ENCODE measurements at places on chromosomes 1 and 21.
A peak's percentile ranks its signal among the peaks of the same experiment; 100 is the strongest.

GRCh38 chr21:39788383-39788782 is 43.4 kb downstream of the IGSF5 start:
- peak; percentile 79 for DNase-seq

GRCh38 chr21:41887667-41888066 is 8.5 kb upstream of the PRDM15 start:
- DNase-seq: no peak

DNA sequence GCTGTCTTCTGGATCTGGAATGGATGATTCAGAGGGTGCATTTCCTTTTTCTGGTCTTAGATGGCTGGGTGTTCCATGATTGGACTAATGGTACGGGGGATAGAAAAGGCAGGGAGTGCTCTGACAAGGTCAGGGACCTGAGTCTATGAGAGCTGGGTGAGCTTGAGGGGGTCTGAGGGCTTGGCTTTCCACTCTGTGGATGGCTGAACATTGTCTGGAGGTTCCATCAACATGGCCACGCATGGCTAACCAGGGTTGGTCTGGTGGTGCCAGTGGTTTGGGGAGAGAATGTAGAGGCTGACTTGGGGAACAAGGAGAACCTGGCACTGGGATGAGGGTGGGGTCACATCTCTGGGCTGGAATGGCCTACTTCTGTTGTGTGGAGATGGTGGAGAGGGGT is 41.5 kb upstream of the TSPAN2 start:
- DNase-seq: no peak

DNA sequence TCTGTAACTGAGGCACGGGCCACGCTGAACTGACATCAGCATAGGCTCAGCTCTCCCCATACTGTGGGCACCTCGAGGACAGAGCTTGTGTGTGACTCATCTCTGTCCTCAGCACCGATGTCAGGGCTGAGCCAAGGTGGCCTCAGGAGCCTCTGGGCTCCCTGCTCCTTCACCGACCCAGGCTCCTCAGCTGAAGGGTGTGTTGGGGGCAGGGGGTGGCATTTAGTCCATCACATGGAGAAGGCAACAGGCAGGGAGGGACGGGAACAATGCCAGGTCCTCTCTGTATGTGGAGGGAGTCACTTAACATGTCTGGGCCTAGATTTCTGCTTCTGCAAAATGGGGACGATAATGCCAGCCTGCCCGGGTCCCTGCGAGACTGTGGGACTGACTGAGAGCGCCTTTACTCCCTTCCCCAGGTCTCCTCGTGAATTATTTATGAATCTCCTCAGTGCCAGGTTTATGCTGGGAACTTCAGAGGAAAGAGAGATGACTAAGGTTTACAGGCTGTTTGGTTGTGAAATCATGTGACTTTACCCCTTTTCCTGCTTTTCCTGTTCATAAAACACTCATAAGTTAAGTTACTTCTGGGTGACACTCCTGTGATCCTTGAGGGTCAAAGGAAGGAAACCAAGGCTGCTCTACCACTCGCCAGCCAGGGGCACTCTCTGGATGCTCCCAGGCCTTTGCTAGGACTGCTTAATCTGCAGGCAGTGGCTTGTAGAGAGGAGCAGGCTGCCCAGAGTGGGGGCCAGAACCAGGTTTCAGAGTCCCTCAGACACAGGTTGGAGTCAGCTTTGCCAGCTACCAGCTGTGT is 16.2 kb downstream of the TTC39A start:
- no peak for DNase-seq

GRCh38 chr1:37332126-37332525 is 142.3 kb upstream of the ZC3H12A start:
- DNase-seq: no peak

- DNase-seq: no peak
These were observed 1.7 kb downstream of the OSCP1 start for GRCh38 chr1:36448530-36449056.

DNA sequence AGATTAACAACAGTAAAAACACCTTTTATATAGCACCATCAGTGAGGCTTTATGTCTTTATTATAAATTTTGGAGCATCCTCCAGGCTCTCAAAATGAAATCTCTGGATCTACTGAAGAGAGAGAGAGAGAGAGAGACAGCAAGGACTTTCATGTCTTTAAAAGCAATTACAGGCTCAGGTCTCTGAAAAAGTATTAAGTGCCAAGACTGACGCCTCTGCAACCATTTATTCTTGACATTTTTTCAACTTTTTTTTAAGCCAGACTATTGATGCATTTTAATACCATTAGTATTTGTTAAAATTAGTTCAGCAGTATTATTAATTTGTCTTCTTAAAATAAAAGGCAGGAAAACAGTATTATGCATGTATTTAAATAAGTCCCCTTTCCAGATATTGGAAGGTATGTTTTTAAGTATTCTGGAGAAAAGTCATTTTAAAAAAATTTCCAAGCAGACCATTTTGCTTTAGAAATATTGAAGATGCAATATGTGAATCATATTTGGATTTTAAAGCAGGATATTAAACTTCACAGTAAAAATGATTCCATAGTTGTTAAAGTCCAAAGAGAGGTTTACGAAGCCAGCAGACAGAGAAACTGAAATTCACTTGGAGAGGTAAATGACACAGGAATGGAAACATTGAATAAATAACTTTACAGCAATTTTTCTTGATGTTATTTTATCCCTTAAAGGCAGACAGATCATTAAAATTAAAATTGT is 35.4 kb upstream of the APOBEC4 start:
- DNase-seq: no peak

- DNase-seq: no peak
These were observed 80.9 kb upstream of the DPYD start for GRCh38 chr1:98001764-98002163.

DNA sequence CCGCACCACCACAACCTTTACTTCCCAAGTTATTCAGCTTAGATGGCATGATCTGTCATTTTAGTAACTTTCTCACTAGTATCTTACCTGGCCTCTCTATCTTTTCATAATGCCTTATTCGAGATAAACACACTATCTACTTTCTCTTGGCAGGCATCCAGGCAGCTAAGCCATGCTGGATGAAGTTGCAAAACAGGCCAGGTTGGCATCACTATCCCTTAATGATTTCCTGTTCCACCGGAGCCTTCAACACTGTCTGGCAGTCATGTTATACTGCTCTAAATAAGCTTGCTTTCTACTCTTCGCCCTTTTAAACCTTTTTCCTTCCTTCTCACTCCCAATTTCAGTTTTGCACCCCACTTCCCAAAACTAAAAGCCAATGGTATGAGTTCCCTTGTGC is 12.0 kb upstream of the KCNH1 start:
- no peak for DNase-seq

DNA sequence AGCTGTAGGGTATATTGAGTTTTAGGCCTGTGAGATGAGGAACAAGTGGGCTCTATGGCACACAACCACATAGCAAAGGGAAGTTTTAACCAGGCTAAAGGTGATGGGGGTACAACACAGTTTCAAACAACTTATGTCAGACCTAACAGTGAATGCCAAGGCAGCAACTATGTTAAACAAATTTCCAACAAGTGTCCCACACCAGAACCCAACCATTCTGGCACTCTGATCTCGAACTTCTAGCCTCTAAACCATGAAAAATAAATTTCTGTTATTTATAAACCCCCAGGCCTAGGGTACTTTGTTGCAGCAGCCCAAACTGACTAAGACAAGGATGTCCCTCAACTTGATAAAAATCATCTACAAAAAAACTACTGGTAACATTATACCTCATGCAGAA is 52.3 kb upstream of the INSL5 start:
- no peak for DNase-seq

DNA sequence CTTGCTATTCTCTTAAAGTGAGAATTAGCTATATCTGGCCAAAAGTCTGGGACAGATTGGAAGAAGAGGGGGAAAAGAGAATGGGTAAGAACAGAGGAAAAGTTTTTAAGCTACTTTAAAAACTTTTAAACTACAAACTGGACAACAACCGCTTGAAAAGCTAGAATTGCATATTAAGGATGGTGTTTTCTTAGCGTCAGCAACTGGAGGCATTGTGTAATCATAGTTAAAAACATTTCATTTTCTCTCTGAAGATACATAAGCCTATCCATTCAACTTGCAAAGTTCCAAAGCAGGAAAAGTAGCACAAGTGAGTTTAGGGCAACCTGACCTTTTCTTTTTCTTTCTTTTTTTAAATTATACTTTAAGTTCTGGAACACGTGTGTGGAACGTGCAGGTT is 10.9 kb downstream of the PBX1 start:
- no peak for DNase-seq

DNA sequence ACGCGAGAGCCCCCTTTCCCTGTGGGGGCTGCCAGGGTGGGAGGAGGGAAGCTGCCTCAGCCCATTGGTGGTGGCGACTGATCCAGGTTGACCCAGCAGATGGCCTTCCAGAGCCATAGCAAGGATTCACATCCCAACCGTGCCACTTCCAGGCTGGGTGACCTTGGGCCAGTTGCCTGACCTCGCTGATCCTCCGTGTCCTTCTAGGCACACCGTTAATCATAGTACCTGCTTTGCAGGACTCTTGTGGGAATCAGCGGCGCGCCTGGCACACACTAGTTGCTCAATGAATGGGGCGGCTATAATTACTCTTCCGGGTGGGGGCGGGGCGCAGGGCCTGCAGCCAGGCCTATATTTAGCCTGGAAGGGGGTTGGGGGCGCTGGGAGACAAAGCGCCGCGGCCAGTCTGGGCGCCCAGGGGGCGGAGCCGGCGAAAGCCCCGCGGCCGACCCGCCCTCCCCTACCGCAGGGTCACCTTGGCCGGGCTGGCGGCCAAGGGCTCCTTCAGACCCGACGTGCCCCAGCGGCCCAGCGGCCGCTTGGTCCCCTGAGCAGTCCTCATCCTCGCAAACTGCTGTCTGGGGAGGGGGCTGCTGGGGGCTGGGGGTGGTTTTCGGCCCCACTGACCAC is 5.1 kb downstream of the HSPB7 start:
- no peak for DNase-seq

DNA sequence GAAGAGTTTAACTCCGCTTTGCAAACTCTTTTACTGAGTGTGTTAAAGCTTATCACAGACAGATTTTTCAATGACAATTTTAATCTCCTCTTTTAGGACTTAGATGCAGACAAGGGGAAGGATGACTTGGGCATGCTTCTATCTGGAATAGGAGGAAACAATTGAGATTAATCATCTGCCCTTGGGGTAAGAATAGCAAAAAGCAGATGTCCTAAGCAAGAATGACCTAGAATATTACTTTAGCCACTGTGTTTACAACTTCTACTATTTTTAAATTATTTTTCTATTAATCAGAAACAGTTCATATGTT is 569.0 kb upstream of the ADGRL2 start:
- DNase-seq: no peak

DNA sequence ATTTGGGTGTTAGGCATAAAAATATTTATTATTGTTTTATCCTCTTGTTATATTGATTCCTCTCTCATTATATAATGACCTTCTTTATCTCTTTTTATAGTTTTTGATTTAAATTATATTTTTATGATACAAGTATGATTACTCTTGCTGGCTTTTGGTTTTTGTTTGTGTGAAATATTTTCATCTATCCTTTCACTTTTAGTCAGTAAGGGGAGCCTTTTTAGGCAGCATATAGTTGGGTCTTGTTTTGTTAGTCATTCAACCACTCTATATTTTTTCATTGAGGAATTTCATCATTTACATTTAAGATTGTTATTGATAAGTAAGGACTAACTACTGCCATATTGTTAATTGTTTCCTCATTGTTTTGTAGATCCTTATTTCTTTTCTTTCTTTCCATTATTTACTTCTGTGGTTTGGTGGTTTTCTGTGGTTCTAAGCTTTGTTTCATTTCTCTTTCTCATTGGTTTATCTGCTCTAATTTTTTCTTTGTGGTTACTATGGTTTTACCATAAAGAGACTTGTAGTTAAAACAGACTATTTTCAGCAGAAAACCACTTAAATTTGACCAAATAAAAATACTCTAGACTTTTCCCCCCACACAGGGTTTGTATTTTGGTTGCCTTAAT is 593.1 kb downstream of the NUF2 start:
- no peak for DNase-seq

DNA sequence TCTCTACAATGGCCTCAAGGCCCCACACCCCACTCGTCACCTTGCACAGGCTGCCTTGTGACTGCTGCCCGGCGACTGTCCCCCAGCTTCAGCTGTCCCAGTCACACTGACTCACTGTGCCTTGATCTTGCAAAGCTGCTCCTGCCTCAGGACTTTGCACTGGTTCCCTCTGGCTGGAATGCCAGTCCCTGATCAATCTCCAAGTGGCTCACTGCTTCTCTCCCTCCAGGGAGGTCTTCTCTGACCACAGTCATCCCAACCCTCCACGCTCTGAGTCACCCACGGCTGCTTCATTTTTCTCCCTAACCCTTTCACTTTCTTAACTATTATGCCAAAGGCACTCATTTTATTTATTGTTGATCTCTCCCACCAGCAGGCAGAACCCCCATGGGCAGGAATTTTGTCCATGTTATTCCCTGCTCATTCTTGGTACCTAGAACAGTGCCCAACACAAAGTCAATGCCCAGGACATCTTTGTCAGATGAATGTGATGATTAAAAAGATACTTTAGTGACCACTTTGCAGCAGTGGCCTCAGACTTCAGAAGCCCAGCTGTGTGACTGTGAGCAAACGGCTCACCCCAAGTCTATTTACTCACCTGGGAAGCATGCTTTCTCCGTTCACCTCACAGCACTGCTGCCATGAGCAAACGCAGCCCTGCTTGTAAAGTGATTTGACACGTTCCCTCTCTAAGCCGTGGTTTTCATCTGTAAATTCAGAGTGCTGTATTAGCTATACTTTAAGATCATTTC is 53.4 kb downstream of the ZBTB18 start:
- DNase-seq: peak; percentile 42

DNA sequence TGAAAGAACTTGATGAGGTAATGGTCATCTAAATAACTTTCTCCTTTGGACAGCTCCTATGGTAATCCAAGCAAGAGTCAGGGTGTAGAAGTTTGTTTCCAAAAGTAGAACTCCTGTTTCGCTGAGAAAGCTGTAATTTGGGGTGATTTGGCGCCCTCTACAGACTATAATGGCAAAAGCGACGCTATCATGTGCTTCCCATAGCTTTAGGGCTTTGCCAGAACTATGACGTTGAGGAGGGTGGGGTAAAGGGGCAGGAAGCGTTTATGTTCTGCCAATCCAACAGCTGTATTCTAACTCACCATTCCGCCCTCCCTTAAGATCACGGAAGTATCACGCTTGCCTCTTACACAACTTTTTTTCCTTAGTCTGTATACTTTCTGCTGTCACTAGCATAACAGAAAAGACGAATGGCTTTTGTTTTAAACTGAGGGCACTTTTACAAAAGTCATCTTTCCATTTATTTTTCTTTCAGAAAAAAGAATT is at the start of gene FMO4:
Gene FMO4 (plus strand): TSS at position 349 of the 486 bp plus-strand sequence. CDS start 5,643 bp downstream, outside the sequence.
- peak; percentile 91 for DNase-seq

Measured in NCI-H774 (cell line).